Sciatic nerve (tissue), 2 donors: ENCODE measurements at places on chromosomes 5 and 9. TPM values are rescaled to one million over a fixed set of nuclear protein-coding genes. Genes with fewer than 3 reads are reported as not detected.

GRCh38 chr5:146284016-146284415 lies 54.6 kb upstream of the POU4F3 start:
- DNase-seq, result no peak

The DMRT3 gene
- total RNA-seq, result 0.40 TPM

GRCh38 chr5:136046246-136046645 lies 17.5 kb downstream of the TGFBI start:
- peak; percentile 43 for DNase-seq

The CNTFR gene
- total RNA-seq, result 23.2 TPM

The TMEM215 gene
- total RNA-seq, result 9.7 TPM

- no peak for DNase-seq
These were observed at the start of gene PCDHGA8 for GRCh38 chr5:141392429-141393198. PCDHGA8 (plus strand) TSS chr5:141392633; CDS start chr5:141392814, 181 bp downstream.

The RASGRF2 gene
- total RNA-seq, result 63.8 TPM

The CNTNAP3B gene
- total RNA-seq, result 20.4 TPM

DNA sequence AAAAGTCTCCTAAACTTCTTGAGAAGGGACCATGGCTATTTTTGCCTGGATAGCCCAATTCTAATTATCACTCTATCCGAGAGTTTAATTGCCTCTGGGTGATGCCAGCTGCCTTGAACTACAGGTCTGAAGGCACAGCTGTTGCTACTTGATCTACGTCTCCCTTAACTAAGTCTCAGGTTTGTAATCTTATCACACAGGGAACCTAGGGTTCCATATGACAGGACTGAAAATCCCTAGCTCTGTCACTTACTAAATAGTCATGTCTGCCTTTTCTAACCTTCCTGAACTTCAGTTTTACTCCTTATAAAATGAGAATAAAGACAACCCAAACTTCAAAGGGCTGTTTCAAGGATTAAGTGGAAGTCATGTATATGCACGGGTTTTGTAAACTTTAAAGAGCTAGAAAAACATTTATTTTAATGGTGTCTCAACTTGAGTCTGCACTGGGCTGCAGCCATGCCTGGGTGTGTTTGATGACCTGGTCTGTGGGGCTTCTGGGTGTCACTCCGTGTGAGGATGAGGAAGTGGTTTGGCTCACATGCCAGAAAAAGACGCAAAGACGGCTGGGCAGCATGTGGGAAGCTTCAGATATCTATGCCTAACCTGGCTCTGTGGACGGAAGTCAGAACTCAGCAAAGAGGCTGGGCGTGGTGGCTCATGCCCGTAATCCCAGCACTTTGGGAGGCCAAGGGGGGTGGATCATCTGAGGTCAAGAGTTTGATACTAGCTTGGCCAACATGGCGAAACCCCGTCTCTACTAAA lies 129.3 kb upstream of the SLC44A1 start:
- peak; percentile 63 for DNase-seq

GRCh38 chr5:18970000-18970399 lies 1018.0 kb downstream of the CDH18 start:
- DNase-seq, result no peak

DNA sequence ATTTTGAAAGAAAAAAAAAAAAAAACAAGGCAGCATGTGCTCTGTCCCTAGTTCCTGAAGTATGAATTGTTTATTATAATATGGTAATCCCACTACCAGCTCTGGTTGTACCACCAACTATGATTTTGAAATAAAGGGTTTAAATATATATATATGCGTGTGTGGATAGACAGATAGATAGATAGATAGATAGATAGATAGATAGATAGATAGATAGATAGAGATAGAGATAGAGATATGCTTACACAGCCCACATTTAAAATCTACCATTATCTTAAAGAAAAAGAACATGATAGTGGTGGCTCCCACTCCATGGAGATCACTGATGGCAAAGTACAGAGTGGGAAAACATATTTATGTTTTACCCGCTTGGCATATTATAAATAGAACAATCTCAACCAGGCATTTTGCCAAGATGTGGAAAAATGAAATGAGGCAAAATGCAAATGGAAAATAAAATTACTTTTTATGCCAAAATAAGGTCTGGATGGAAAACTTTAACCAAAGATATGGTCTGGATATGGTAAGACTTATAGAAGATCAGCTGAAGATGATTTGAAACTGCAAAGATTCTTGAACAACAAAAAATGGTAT lies 170.0 kb downstream of the ARL15 start:
- no peak for DNase-seq

DNA sequence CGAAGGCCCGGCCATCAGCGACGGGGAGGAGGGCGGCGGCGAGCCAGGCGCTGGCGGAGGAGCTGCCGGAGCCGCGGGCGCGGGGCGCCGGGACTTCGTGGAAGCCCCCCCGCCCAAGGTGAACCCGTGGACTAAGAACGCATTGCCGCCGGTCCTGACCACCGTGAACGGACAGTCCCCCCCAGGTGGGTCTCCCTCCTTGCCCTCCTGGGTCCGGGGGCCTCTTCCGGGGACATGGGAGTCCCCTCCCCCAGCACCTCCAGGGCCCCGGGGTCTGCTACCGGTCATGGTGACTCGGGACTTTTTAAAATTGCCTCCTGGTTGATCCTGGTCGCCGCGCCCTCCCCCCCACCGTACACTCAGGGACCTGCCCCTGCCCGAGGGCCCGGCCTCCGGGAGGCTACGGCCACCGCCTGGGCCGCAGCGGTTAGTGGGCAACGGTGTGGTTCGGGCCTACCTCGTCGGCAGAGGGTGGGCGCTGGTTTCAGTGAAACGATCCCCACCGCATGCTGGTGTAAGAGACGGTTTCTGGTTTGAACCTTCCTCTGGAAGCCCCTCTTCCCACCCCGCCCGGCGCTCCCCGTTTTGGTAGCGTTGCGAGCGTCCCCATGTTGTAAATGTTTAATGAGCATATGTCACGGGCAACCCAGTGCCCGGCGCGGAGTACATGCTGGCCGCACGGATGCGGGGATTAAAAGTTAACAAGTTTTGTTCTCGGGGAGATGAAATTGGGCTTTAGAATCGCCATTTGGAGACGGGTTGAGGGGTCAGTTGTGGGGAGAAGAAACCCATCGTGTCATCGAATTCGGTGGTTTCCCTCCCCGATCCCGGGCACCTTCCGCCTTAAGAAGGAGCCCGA lies 1.1 kb downstream of the LARP1 start:
- DNase-seq, result peak; percentile 72

- DNase-seq, result peak; percentile 71
These were observed 32.1 kb downstream of the LCP2 start for GRCh38 chr5:170265522-170265921.

The CATSPER3 gene
- total RNA-seq, result 0.80 TPM

- DNase-seq, result no peak
These were observed 16.6 kb downstream of the PTGR1 start for GRCh38 chr9:111582888-111583287.

The MLLT3 gene
- total RNA-seq, result 19.3 TPM

The SLC34A3 gene
- total RNA-seq, result not detected

DNA sequence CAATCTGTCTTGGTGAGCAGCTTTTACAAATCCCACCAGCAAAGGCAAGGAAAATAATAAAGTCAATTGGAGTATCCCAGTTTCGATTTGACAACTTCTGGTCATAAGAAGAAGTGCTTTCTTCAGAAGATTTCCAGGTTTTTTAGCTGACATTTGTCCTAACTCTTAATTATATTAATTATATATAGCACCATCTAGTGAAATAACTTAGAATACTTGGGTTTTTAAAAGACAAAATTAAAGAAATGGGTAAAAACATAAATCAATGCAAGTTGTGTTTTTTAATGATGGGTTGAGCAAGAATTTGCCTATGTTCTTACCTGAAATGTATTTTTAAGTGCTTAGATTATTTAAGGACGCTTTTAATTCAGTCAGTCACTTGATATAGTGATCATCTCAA lies 421.8 kb downstream of the ACTL7B start:
- no peak for DNase-seq

The SPINK1 gene
- total RNA-seq, result 2.8 TPM

DNA sequence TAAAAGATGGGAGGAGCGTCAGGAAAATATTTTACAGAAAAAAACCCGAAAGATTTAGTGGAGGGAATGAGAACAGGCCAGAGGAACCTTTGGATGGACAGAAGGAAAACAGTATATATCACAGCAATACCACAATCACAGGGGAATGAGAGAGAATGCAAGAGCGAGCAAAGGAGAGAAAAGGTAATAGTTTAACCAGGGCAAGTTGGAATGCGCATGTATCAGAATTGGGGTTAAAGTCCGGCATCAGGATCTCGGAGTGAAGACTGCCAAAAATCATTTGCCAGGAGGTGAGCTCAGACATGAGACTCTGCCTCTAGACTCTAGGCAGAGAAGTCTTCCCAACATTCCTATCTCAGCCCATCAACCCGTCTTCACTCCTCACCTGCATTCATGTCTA lies 36.8 kb downstream of the PCDHGC5 start:
- DNase-seq, result no peak

DNA sequence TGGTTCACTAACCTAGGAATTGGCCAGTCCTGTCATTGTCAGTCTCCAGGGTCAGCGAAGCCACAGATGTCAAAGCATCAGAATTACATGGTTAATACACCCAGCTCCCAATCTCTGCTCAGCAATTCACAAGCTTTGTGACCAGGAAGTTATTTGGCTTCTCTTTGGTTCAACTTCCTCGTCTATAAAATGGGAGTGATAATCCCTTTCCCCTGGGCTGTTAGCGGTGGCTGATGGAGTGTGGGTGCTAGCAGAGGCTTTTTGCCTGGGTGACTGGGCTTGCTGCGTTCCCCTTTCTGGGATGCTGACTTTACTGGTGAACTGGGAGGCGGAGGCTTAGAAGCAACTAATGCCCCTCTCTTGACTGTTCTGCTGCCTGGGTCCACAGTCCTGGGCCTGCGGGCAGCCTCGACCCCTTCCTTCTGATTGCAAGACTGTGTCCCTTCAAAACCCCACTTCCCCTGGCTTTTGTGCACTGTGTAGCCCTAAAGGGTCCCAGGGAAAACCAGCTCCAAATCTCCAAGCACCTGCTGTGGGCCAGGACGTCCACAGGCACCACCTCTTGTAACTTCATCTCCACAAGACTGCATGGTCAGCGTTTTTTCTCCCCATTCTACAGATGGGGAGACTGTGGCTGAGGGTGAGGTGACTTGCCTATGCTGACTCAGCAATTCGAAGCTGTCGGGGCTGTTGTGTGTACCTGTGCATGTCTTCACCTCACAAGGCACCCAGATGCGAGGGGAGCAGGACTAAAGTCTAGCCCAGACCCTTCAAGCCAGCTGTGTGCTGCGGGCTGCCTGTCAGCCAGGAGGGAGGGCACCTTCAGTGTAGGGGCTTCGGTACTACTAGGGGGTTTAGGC lies 45.2 kb upstream of the NEURL1B start:
- no peak for DNase-seq

The PCDH12 gene
- 7.0 TPM for total RNA-seq

DNA sequence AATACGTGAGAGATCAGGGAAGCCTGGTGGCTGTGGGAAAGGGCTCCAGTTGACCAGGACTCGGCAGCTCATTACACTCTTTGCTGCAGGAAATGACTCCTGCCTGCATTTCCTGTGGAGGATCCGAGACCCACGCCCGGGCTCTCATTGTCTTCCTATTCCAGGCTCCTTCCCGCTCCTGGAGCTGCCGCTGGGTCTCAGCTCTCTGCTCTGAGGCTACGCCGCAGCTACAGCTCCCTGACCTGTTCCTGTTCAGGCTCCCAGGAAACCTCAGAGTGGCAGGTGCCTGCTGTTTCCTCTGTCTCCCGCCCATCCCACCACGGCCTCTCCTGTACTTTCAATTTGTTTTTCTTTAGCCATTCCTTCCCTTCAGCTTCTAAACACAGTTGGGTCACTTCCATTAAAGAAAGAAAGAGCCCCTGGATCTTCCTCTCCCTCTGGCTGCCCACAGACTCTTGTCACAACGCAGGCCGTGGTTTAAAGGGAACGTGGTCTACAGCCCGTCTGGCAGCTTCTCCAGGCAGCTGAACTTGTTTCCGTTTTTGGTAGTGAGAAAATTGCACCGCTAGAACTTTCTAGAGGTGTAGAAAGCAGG lies 71.5 kb downstream of the IL6ST start:
- DNase-seq, result peak; percentile 48

DNA sequence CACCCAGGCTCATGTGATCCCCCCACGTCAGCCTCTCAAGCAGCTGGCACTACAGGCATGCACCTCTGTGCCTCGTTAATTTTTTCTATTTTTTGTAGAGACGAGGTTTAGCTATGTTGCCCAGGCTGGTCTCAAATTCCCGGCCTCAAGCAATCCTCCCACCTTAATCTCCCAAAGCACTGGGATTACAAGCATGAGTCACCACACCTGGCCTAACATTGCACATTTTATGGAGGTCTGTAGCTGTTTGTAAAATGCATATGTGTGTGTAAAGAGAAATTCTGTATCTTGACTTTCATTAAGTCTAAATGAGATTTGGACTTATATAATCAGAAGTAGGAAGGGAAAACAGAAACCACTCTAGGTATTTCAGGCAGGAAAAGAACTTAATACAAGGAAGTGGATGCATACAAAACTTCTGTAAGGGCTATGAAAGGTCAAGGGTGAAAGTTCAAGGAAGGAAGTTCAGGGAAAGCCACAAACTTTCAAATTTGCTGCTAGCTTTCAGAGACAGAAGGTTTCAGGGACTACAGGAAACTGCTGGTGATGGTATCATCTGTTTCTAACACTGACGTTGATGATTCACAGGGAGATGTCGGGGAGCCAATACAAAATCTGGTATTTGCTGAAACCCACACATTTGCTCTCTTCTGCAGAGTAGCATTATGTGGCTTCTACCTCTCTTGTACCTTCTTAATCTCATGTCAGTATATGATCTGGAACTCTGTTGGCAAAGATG lies 209.4 kb downstream of the PIK3R1 start:
- DNase-seq, result no peak

DNA sequence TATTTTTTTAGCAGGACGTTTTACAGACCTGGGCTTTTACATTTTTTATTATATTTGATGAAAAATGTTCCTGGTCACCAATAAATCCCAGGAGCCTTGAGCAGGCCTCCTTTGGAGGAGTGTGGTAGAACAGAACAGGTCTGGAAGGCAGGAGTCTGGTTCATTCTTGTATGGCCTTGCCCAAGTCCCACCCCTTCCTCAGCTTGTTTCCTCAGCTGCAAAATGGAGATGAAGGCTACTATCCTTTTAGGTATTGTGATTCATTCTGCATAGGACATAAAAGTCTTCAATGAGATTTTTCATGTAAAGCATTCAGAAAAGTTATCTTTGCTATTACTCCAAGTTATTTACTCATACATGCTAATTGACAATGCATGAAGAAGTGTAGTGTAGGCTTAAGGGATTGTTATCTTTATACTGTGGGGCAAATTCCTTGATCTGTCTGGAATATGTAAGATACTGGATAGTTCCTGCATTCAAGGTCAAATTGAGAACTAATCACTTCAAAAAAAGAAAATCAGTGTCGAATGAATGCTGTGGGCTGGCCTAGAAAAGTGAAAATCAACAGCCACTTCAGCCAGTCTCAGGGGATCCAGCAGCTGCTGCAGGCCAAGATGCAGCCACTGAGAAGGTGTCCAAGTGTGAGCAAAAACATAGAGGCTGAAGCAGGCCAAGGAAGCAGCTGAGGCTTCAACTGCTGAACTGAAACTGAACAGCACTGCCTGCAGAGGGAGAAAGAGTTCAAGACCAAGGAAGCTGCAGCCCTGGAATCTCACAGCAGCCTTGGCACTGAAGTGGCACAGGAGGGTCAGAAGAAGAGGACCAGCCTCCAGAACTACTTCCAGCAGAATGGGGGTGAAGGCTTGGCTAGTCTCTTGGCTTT lies 15.5 kb upstream of the SLC36A3 start:
- no peak for DNase-seq

The PCDHA5 gene
- total RNA-seq, result 0.27 TPM

- DNase-seq, result no peak
These were observed 40.9 kb downstream of the C5orf15 start for GRCh38 chr5:133927300-133928180.

The PRSS3 gene
- total RNA-seq, result not detected

- DNase-seq, result peak; percentile 59
These were observed 16.1 kb downstream of the HNRNPH1 start for GRCh38 chr5:179607160-179607931.

GRCh38 chr9:119905724-119906123 lies 536.5 kb upstream of the BRINP1 start:
- DNase-seq, result no peak
